ENCODE measurements at places on chromosomes 13 and 19.

DNA sequence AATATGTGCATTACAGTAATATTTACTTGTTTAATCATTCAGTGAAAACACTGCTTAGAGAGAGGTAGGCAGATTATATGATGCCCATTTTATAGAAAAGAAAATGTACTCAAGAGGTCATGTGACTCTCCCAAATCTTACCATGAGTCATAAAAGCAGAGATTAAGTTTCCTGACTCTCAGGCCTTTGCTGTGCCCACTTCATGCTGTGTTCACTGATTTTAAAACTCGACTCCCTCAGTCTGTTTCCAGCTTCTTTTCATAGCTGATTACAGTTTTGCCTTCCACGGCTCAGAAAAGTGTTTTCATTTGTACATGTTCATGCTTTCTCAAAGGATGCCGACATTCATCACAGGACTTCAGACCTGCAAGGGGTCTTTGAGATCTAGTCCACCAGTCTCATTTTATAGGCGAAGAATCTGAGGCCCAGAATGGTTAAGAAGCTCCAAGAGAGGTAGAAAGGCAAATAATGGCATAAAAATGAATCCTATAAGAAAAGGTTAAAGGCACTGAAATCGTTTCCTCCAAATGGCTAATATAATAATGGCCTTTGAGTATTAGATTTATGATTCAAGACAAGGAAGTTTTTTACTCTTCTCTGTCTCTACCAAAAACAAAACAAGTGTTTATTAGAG, 9.0 kb upstream of the IPO5 start:
- DNase-seq: no peak

DNA sequence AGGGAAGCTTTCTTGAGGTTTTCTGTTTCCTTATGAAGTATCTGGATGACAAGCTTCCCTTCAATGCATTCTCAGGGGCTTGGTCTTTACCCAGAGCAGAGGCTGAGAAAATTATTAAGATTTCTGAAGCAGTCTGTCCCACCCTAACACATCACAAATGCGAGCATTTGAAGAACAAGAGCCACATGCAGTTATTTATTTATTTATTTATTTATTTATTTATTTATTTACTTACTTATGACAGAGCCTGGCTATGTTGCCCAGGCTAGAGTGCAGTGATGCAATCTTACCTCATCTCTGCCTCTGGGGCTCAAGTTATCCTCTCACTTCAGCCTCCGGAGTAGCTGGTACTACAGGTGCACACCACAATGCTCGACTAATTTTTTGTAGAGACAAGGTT, 38.4 kb downstream of the SPRYD7 start:
- no peak for DNase-seq

DNA sequence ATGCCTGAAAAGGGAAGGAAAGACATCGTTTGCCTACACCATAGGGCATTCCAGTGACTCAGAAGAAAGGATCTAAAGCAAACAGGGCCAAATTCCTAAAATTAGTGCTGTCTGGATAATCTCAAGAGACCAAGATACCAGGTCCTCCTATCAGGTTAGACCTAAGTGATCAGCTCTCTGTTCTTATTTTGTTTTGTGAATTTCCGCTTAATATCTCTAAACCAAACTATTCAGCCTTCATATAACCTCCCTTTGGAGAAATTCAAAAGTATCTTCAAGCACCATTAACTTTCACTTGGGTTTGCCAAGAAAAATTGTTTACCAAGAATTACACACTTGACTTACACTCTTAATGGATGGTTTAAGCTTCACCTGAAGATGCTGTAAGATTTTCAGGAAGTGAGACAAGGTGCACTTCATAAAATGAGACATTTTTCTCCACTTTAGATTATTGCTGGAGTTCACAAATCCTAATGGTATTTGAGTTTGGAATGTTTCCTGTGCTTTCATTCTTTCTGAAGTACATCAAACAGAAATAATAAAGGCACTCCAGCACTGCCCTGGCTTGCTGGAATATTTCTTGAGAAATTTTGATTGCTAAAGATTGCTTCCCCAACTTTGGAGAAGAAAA, 376.1 kb downstream of the LMO7 start:
- no peak for DNase-seq

DNA sequence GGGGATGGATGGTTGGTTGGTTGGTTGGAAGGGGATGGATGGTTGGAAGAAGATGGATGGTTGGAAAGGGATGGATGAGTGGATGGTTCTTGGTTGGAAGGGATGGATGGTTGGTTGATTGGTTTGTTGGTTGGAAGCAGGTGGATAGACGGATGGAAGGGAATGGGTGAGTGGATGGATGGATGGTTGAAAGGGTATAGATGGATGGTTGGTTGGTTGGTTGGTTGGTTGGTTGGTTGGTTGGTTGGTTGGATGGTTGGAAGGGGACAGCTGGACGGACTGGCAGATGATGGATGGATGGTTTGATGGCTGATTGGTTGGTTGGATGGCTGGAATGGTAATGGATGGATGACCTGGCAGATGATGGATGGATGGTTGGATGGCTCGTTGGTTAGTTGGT, 11.8 kb upstream of the HSH2D start:
- no peak for DNase-seq

- DNase-seq: no peak
Measured at GRCh38 chr13:113917594-113918371, 53.9 kb upstream of the GAS6 start.

DNA sequence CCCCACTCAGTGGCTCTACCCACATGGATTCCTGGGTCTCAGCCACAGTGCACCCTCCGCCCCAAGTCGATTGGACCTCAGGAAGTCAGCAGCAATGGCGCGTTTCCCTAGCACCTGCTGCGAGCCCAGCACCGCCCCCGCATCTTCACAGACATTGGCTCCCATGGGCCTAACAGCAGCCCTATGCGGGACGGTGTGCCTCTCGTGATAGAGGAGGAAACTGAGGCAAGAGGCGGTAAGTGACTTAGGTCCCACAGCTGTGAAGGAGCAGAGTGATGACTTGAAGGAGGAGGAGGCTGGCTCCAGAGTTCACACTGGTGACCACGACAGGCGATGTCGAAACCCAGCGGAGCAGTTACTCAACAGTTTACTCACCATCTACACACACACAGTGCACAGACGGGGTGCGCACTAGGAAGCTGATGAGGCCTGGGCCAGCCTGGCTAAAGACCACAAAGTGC, 104.5 kb upstream of the SOX1 start:
- DNase-seq: no peak

Data from putamen (tissue), 1 donor.